A673 (cell line): ENCODE measurements at places on chromosomes 7 and 10.

DNA sequence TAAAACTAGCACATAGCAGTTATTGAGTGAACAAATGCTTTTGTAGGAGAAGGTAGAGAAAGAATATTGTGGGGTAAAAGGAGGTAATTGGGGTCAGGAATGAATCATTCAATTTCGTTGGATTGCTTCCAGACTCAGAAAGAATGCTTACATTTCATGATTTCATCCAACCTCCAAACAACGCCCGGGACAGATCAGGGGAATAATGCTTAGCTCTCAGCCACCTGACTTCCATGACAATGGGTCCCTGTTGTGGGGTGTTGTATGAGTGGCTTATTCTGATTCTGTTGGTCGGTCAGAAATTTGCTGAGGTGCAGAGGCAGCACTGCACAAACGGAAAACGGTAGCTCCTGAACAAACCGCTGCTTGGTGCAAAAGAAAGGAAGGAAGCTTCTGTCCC lies 24.0 kb upstream of the INPP5F start:
- no peak for DNase-seq

- DNase-seq, result peak; percentile 11
Measured at GRCh38 chr7:24318326-24318725, 34.3 kb downstream of the NPY start.

- peak; percentile 62 for DNase-seq
Measured at GRCh38 chr7:50632561-50633413, 67.6 kb upstream of the DDC start.

DNA sequence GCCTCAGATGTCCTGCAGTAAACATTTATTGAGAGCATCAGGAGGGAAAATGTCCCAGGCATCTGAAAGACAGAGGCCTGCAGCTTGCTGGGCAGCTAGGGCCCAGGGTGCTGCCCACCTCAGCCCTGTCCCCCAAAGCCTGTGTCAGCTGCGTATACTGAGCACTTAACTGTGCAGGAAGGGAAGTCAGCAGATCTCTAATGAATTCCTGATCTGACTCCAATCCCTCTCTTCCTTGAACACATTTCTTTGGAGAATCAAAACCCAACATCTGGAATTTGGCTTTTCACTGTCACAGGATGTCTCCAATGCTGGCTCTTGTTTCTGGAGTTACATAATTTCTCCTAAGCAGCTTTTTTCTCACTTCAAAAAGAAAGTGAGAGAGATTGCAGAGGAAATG lies 364.7 kb upstream of the NFE2L3 start:
- no peak for DNase-seq

DNA sequence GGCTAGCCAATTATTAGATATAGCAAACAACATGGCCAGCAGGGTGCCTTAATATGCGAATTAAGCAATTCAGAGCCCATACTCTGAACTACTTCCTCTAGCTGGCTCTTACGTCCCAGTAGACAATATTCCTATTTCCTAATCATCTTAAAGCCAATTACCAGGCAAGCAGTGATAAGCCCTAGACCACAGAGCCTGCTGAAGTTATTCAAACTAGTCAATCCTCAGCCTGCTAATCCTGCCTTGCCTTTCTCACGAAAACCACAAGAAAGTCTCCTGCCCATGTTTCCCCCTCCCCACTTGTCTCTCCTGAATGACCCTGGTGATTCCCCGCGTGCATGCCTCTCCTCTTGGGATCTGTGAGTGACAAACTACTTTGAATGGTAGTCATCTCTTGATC lies 86.8 kb upstream of the CACNA2D1 start:
- peak; percentile 94 for DNase-seq

DNA sequence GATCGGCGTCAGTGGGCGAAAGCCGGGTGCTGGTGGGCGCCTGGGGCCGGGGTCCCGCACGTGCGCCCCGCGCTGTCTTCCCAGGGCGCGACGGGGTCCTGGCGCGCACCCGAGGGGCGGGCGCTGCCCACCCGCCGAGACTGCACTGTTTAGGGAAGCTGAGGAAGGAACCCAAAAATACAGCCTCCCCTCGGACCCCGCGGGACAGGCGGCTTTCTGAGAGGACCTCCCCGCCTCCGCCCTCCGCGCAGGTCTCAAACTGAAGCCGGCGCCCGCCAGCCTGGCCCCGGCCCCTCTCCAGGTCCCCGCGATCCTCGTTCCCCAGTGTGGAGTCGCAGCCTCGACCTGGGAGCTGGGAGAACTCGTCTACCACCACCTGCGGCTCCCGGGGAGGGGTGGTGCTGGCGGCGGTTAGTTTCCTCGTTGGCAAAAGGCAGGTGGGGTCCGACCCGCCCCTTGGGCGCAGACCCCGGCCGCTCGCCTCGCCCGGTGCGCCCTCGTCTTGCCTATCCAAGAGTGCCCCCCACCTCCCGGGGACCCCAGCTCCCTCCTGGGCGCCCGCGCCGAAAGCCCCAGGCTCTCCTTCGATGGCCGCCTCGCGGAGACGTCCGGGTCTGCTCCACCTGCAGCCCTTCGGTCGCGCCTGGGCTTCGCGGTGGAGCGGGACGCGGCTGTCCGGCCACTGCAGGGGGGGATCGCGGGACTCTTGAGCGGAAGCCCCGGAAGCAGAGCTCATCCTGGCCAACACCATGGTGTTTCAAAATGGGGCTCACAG lies 1.1 kb downstream of the EGFR start:
- DNase-seq, result no peak

DNA sequence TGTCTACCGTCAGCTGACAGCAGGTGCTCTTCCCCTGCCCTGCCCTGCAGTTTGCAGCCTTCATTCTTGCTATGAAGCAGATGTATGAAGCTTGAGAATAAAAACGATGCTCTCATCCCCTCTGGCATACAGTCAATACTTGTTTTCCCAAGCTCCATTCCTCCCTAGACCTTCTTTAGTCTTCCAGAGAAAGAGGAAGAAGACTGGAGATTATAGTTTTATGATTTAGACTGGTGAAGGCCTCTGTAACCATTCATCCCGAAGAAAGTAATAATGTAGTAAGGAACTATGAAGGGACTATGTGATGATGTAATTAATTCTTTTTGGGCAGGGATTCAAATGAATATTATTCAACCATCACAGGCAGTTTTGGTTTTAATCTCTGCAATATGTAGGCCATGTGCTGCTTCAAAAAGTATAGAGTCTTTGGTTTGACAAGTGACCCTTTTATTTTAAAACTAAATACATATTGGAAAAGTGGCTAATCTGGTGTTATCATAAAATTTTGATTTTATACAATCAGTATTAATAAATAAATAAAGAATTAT lies 242.4 kb upstream of the KIAA1217 start:
- DNase-seq, result no peak

GRCh38 chr10:114034923-114035645 lies 8.6 kb upstream of the ADRB1 start:
- no peak for DNase-seq

- DNase-seq, result no peak
Measured at GRCh38 chr7:67426654-67427053, 430.0 kb downstream of the TYW1 start.
